ENCODE measurements at places on chromosomes 6 and 20.

DNA sequence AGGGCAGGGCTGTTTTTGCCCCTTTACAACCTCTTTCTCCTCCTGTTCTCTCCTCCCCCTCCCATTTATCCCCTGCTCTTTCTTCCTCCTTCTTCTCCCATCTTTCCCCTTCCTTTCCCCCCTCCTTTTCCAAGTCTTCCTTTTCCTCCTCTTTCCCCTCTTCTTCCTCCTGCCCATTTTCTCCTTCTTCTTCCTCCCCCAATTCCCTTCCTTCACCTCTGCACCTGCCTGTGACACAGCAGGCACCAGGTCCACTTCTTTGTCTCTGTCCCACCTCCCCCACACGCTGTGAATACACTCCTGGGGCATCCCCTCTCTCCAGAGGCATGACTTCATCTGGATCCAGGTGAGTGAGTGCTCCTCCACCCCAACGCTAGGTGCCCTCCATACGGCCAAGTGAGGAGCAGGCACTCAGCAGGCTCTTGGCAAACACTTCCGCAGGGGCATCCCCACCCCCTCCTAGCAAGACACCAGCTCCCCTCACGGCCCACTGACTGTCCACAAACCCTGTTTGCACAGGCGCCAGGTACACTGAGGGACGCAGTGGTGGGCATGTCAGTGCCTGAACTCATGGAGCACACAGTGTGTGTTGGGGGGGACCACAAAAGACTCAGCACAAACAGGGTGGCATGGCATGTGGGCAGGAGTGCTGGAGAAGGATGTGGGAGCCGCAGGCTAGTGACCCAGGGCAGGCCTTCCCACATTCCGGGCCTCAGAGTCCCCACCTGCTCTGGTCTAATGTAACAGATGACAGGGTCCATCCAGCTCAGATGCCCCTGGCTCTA is 10.7 kb upstream of the TLDC2 start:
- DNase-seq, result no peak

- no peak for DNase-seq
Observed at GRCh38 chr20:24519476-24519875, 50.0 kb downstream of the SYNDIG1 start.

- peak; percentile 53 for DNase-seq
Observed at GRCh38 chr20:36199345-36200257, 36.7 kb upstream of the AAR2 start.

- no peak for DNase-seq
Observed at GRCh38 chr20:52783769-52784168, 188.4 kb upstream of the TSHZ2 start.

DNA sequence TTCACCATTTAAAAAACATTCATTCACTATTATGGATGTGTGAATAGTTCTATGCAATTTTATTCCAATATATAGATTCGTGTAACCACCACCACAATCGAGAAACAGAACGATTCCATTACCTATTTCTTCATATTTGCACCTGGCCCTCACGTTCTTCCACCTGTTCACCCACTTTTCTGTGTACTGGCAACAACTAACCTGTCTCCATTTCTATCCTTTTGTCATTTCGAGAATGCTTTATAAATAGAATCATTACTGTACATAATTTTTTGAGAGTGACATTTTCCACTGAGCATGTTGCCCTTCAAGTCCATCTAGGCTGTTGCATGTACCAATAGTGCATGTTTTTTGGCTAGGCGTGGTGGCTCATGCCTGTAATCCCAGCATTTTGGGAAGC is 23.2 kb upstream of the STX11 start:
- no peak for DNase-seq

GRCh38 chr20:63741676-63742380 is 2.3 kb downstream of the SLC2A4RG start:
- no peak for DNase-seq

- no peak for DNase-seq
Observed at GRCh38 chr20:49115564-49115963, 69.5 kb downstream of the CSE1L start.

DNA sequence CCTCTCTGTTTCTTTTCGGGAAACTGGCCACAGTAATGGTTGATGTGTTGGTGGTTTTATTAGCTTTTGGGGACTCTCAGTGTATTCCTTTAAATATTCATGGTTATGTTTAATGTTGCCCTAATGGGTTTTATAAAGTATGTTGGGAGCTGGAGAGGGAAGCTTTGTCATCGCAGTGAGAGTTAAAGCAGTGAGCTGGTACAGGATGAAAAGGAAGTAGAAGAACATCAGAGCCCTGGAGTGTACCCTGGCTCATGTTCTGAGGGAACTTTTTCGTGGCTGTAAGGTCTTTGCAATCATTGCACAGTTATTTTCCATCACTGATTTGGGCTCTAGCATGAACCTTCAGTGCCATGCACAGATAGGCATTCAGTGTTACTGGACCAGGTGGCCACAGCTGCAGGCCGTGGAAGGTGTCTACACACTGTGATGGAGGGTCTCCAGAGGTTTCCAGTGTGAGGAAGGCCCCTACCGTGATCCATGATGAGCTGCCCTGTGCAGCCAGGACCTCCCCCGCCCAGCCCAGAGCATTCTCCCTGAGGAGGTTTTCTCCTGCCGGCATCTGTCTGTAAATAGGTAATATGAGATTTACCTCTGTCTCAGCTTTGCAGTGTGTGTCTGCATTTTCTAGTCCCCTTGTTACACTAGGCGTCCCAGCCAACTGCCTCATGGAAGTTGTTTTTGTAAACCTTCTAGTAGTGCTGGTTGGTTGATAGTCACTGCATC is 22.4 kb upstream of the TMEM217 start:
- no peak for DNase-seq

DNA sequence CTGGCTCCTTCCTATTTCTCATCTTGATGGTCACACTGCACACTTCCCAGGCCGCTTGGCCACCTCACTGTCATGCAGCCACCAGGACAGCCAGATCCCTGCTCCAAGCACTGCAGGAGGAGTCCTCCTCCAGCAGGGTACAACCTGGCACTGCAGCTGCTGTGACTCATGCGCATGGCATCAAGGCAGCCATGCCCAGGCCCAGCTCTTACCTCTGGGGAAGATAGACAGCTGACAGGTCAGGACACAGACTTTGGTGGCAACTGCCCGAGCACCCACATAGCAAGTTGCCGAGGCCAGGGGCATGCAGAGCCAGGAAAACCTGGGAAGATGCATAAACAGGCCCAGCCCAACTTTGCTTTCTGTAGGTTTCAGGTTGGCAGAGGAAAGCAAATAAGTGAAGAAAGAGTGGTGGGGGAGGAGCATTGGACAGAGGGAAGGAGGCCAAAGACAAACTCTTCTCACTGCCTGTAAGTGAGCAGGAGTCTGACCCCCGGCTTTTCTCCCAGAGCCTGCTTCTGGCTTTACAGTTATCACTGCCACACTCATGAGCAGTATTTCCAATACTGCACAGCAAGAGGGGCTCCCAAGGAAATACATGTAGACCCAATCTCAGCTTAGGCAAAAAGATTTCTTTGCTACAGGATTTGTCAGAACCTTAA is 38.8 kb downstream of the SLC22A3 start:
- DNase-seq, result no peak

GRCh38 chr6:25431306-25431974 is 152.3 kb downstream of the CARMIL1 start:
- no peak for DNase-seq

DNA sequence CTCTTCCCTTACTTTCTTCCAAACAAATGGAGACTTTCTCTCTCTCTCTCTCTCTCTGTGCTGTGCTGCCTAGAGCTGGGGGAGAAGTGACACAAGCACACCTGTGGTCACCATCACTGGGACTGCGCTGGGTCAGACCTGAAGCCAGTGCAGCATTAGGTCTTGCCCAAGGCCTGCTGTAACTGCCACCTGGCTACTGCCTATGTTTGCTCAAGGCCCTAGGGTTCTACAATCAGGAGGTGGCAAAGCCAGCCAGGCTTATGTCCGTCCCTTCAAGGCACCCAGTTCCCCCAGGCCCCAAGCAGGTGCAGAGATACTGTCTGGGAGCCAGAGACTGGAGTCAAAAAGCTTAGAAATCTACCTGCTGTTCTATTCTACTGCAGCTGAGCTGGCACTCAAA is 49.4 kb upstream of the TOP1 start:
- no peak for DNase-seq

- DNase-seq, result no peak
Observed at GRCh38 chr20:50389808-50390684, 120.1 kb upstream of the PTPN1 start.

GRCh38 chr20:63312690-63313348 is 19.8 kb downstream of the COL20A1 start:
- DNase-seq, result no peak

DNA sequence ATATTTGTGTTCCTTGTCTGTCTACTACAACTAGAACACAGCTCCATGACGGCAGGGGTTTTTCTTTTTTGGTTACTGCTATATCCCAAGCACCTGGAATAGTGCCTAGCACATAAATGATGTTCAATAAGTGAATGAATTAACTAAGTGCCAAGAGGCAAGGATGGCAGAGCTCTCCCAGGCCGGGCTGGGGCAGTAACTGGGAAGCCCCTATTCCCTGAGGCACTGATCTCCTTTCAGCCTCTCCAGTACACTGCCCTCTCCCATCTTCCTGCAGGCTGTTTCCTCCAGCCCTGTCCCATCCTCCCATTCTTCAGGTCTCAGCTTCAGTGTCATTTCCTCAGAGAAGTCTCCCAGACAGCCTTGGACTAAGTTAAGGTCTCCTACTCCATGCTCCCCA is 29.0 kb upstream of the SPDEF start:
- no peak for DNase-seq

DNA sequence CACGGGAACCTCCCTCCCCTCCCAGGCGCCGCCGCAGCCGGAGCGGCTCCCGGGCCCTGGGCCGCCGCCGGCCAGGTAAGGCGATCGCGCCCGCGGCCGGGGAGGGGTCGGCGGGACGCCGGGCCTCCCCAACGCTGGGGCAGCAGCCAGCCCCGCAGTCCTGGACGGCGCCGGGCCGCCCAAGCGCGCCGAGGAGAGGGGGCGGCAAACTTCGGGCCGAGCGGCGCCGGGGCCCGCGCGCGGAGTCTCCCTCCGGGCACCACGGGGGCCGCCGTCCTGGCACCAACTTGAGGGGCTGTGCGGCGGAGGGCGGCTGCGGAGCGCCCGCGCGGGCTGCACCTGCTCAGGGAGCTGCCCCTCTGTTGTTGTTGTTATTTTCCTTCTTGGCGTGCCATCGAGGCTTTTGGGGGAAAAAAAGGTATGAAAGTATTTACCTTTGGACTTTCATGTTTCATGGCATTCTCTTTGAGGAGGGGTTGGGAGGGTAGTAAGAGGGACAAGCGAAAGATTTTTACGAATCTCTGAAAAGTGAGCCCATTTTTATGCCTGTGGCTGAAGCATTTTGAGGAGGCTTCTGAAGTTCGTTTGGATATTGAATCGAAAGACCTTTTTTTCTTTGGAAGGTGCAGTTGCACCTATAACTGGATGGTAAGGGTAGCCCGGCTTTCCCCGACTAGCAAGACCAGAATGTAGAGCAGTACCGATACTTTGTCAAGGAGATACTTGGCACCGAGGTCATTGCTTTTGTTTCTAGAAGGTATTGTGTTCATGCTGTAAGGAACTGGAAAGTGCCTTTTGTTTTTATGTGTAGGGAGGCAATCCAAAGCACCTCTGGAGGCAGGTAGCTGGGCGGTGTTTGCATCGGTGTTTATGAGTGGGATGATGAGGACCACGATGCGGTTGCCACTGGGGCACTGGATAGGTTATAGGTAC is at the start of gene RNF182:
RNF182 (plus strand) TSS at position 4 of the 933 bp plus-strand sequence. CDS start 52,168 bp downstream, outside the sequence.
- DNase-seq, result no peak

DNA sequence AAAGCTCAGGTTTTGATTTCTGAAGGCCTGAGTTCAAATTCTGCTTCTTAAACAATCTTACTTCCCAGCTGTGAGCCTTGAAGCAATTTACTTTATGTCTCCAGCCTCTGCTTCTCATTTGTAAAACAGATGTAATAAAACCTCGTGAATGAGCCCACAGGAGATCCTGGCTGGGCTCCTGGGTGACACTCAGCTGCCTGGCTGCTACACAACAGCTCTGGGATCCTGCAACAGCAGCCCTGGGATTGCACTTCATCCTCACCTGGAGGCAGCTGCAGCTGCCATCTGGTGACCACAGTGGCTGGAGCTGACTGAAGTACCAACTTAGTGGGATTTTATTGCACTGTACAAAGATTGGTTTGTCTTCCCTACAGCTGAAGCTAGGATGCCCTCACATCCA is 98.6 kb downstream of the NDUFAF5 start:
- DNase-seq, result no peak

DNA sequence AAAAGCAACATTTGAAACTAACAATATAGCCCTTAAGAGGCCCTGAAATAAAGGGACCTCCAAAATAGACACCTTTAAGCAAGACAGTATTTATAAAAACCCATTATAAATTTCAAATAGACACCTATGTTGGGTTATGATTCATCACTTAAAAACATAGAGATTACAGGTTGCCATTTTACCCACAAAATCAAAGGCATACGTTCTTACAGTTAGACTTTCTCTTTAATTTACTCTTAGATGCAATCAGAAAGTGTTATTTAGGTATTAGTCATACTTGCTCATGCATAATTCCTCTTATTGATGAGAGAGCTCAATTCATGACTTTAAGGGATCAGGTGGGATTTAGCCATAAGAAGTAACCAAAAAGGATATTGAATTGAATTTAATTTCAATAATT is 51.5 kb upstream of the TMEM200A start:
- DNase-seq, result no peak

DNA sequence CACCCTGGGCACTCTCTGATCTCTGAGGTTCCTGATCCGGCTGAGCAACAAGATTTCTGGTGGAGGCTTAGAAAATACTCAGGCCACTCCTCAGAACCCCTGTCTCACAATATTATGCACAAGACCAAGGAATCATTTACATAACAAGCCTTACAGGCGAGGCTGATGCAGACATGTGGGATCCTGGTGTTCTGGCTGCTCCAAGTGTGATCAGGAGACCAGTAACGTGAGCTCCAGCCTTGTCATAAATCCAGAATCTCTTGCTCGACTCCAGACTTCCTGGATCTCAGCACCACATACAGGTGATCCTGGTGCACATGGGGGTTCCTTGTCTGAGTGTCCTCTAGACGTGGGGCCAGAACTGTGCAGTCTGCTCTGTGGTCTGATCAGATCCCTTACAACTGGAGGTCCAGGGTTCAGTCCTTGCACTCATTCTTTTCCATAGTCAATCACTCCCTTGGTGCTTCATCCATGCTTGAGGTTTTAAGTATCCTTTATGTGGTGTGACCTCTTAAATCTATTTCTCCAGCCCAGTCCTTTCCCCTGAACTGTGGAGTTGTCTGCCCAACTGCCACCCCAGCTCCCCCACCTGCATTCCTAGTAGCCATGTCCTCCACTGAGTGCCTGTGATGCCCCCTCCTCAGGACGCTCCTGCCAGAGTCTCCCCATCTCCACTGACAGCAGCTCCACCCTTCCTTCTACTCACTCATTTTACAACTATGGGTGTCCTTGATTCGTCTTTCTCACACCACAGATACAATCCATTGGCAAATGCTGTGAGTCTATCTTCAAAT is 5.1 kb downstream of the HLA-C start:
- DNase-seq, result no peak

- no peak for DNase-seq
Observed at GRCh38 chr6:151216804-151217203, 23.0 kb upstream of the AKAP12 start.

GRCh38 chr6:2111162-2111677 is 134.2 kb downstream of the GMDS start:
- no peak for DNase-seq

GRCh38 chr6:8436966-8437365 is 1.6 kb upstream of the SLC35B3 start:
- no peak for DNase-seq

Data from activated CD8-positive, alpha-beta memory T cell treated with anti-CD3 and anti-CD28 coated beads for 4 hours (primary cell).